ENCODE measurements at places on chromosomes 7 and 10. TPM values are rescaled to one million over a fixed set of nuclear protein-coding genes. Genes with fewer than 3 reads are reported as not detected.

- DNase-seq: no peak
Measured at GRCh38 chr7:35437619-35438275, 183.8 kb upstream of the TBX20 start.

DNA sequence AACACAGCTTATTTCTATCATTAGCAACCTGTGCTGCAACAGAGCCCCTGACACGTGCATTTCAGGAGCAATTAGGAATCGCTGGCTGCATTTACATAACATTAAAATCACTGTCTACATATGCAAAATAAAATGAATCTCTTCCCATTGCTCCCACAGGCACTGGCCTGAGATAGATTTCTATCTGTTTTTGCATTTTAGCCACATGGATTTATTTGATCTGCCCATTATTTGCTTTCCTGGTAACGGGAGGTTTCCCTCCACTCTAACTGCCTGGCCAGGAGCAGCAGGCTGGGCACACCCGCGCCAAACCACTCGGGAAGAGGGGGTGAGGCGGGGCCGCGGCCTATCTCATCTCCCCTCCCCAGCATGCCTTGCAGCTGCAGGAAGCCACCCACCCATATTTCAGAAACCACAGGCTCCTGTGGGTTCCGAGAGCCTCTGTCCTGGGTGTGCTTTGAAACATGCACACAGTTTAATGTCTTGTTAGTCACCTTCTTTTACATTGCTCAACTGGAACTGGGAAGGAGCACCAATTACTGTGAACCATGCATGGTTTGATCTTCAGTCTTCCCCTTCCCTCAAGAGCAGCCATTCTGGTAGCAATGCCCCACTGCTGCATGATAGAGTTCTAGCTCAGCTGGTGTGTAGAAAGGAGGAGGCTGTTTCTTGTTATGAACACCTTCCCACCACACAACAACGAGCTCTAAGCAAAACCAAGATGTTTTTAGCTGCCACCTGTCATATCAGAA is 37.7 kb upstream of the IKZF1 start:
- DNase-seq: no peak

DNA sequence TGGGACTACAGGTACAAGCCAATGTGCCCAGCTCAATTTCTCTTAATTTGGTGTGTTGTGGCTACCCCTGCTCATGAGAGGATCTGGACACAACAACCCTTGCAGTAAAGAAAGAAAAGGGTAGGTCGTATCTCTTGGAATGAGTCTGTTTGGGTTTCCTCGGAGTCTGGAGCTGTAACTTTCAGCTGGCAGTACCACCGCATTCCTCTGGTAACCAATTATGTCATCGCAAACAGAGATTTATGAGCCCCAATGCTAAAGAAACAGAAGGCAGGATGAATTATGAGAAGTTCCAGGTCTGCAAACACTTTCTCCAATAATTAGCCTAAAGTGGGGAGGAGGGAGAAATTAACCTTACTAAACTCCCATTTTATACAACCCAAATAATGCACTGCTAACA is 186.6 kb upstream of the NRP1 start:
- no peak for DNase-seq

DNA sequence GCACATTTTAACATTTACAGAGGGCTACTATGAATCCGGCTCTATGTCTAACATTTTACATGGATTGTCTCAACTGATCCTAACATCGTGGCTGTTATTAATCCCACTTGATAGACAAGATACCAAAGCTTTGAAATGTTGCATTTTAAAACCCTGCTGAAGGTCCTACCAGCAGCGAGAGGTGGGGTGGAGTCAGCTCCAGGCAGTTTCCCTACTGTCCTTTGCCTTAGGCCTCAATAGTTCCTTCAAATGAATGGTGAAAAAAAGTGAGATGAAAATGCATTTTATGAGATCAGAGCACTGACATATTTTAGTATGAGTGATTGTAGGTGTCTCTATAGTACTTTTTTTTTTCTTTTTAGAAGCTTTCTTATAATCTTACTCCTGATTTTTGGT is 26.6 kb downstream of the BAIAP2L1 start:
- no peak for DNase-seq

- DNase-seq: no peak
Measured at GRCh38 chr7:29619848-29620555, 56.4 kb downstream of the PRR15 start.

GRCh38 chr10:101050208-101051069 is 11.3 kb upstream of the KAZALD1 start:
- DNase-seq: peak; percentile 97

GRCh38 chr7:28190077-28190710 is 9.6 kb upstream of the JAZF1 start:
- DNase-seq: no peak

DNA sequence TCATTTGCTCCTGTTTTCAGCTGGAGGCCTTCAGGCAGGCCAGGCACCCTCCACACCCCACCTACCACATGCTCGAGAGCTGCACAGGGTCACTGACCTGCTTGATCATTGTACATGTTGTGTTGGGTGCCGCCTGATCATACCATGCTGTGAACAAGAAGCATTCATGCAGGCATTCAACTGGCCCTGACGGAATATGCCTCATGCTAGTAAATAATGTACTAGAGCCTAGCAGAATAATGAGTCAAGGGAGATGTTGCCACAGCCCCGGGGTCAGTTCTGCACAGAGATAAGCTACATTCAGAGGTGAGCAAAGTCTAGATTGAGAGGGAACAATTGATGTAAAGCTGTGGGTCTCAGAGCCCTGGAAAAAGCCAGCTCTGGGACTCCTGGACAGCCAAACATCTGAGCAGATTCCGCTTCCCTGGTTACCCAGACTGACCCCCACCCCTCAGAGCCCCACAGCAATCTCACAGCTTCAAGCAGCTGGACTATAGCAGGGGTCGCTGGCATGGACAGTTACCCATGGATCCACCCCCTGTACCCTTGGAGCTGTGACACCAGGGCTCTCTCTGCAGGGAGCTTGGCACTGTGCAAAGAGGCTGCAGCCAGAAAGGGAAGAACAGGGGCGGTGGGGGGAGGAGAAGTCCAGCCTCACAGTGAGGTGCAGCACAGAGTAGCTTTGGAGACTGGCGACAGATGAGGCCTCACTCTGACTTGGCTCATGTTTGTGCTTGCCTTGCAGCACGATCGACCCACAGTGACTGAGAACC is 86.6 kb downstream of the FRMPD2 start:
- no peak for DNase-seq

GRCh38 chr7:33459340-33459751 is 330.0 kb downstream of the BBS9 start:
- DNase-seq: peak; percentile 75

DNA sequence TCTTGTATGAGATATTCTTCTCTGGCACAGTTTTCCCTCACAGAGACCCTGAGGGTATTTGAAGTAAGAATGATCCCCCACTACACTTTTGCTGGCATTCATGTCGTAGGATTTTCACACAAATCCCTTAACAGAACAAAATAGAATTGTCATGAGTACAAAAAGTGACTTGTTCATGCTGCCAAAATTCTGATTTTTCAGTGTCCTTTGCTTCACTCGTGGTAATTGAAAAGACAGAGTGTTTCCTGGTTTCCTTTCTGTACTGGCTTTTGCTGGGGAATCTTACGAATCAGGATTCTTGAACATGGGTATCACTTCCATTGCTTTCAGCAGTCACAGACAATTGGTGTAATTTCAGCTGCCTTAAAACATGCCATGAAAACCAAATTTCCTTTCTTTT is 756.3 kb downstream of the REEP3 start:
- no peak for DNase-seq

DNA sequence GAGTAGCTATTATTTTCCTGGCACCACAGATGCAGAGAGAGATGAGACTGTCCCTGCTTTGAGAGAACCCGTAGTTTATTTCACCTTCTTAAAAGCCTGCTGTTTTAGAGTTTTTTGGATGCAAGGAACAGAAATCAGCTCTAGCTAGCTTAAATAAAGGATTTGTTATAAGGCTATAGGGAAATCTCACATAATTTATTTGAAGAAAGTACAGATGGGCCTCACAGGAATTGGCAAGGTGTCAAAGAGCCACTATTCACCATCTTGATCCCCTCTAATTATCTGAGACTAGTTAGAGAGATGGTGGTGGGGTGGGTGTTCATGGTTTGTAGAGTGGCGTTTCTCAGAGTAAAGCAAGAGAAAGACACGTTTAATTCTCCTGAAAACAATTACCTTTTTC is 7.3 kb downstream of the KMT2E start:
- no peak for DNase-seq

- peak; percentile 76 for DNase-seq
Measured at GRCh38 chr10:93126483-93127052, 52.9 kb downstream of the CYP26A1 start.

GRCh38 chr10:22414146-22414545 is 68.8 kb downstream of the SPAG6 start:
- DNase-seq: no peak

- no peak for DNase-seq
Measured at GRCh38 chr7:1912593-1913465, 242.8 kb downstream of the ELFN1 start.

GRCh38 chr10:4018054-4018511 is 233.1 kb upstream of the KLF6 start:
- no peak for DNase-seq

DNA sequence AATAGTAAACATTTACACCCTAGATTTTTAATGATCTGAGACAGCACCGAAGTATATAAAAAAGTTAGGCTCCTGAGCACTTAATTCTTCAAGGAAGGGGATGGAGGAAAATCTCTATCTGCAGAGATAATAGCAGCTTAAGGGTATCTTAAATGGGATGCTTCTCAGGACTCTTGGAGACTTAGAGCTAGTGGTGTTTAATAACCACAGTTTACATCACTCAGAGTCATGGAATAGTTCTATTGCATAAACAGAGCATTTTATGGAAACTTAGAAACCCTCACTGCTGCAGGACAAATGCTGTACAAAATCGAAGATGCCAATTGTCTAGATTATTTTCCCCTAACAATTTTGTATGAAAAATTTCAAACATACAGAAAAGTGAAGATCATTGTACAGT is 398.9 kb upstream of the GALNT17 start:
- no peak for DNase-seq

DNA sequence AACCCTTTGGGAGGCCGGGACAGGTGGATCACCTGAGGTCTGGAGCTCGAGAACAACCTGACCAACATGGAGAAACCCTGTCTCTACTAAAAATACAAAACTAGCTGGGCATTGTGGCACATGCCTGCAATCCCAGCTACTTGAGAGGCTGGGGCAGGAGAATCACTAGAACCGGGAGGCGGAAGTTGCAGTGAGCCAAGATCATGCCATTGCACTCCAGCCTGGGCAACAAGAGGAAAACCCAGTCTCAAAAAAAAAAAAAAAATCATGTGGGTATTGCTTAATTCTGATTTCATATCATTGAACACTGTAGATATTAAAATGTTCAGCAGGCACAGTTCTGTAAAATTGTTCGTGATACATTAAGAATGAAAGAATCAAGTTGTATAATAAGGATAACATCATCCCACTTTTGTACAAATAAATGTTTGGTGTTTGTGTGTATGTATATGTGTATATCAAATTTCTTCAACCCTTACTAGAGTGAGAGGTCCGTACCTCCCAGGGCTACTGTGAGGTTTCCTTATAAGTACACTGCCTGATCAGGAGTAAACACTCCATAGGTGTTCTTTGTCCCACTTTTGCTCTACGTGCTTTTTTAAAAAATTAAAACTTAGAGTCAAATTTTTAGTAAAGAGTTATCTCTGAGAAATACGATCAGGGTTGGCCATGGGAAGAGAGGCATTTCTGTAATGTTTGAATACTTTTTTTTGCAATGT is 31.7 kb downstream of the PLEKHS1 start:
- DNase-seq: no peak

- no peak for DNase-seq
Measured at GRCh38 chr7:108017776-108018151, 14.8 kb upstream of the LAMB1 start.

DNA sequence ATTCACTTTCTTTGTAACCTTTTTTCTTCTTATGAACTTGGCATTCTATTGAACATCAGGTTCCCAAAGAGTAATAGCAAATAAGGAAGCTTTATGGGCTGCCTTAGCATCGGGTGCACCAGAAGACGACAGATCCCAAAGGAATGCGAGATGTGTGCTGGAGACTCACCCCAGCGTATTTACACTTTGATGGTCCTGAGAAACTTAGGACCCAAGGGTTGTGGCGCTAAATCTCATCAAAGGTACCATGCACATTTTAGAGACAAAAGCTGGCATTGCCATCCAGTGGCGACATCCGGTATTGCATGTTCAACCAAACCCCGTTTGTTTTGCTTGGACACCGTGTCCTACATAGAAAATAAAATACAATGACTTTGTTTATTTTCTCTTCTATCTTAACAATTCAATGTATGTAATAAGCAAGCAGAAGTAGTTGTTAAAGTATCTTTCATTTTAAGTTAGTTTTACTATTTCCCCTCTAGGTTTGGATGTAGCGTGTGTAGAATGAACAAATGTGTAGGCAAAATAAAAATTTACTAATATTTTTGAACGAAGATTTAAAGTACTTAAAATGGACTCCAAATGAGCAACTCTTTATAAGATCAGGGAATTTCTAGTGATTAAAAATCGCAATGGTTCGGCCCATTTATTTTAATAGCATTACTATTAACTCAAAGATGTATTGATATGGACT is 1154.8 kb downstream of the GATA3 start:
- peak; percentile 94 for DNase-seq

- no peak for DNase-seq
Measured at GRCh38 chr7:107785926-107786325, 17.1 kb downstream of the SLC26A3 start.

- DNase-seq: no peak
Measured at GRCh38 chr7:55366461-55367070, 1.4 kb downstream of the LANCL2 start.

- no peak for DNase-seq
Measured at GRCh38 chr10:816958-817357, 114.5 kb downstream of the LARP4B start.

Gene SPAM1
- 0.18 TPM for total RNA-seq

Gene NPTX2
- total RNA-seq: 1.3 TPM

Gene OR13A1
- 0.31 TPM for total RNA-seq

Gene CDH23
- total RNA-seq: 1.8 TPM

Gene ANKRD30A
- not detected for total RNA-seq

Gene PLAC9
- total RNA-seq: 17.9 TPM

Gene ZNF800
- total RNA-seq: 16.8 TPM

Gene BTBD16
- not detected for total RNA-seq

Gene LRRC61
- 27.0 TPM for total RNA-seq
